ENCODE measurements at places on chromosomes 13 and 19.

GRCh38 chr13:48646791-48647190, 6.9 kb upstream of the CYSLTR2 start:
- DNase-seq = no peak

- no peak for DNase-seq
Observed at GRCh38 chr13:30466358-30466714, 600 bp upstream of the HMGB1 start.

DNA sequence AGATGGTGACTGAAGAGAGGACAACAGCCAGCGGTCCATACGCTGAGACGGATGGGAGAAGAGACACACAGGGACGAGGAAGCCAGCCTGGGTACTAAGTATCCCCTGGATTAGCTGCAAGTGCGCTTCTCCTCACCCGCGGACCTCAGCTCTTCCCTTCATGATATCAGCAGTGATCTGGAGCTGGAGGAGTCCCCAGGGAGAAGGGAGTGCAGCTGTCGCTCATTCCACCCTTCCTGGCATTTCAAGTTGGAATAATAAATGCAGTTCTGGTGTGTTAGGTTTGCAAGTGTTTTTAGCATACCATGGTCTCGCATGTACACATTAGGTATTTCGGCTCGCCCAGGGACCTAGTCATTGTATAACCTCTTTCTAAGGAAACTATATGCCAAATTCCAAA, 88.5 kb upstream of the C1QTNF9B start:
- no peak for DNase-seq

GRCh38 chr19:39590265-39590664, 12.1 kb upstream of the LGALS13 start:
- DNase-seq = no peak

DNA sequence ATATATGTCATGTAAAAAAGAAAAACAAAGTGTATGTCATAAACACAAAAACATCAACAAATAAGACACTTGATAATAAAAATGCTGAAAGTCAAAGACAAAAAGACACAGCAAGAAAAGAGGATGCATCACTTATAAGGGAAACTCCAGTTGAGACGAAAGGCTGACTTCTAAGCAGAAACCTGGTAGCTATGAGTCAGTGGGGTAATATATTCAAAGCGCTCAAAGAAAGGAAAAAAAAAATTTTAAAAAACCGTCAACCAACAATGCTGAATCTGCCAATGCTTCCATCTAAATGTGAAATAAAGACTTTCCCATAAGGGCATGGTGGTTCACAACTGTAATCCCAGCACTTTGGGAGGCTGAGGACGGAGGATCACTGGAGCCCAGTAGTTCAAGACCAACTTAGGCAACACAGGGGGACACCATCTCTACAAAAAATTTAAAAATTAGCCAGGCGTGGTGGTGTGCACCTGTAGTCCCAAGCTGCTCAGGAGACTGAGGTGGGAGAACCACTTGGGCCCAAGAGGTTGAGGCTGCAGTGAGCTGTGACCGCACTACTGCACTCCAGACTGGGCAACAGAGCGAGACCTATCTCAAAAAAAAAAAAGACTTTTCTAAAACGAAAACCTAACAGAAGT, 24.0 kb downstream of the USP12 start:
- no peak for DNase-seq

GRCh38 chr19:54430306-54431254, 15.3 kb downstream of the TTYH1 start:
- peak; percentile 14 for DNase-seq

DNA sequence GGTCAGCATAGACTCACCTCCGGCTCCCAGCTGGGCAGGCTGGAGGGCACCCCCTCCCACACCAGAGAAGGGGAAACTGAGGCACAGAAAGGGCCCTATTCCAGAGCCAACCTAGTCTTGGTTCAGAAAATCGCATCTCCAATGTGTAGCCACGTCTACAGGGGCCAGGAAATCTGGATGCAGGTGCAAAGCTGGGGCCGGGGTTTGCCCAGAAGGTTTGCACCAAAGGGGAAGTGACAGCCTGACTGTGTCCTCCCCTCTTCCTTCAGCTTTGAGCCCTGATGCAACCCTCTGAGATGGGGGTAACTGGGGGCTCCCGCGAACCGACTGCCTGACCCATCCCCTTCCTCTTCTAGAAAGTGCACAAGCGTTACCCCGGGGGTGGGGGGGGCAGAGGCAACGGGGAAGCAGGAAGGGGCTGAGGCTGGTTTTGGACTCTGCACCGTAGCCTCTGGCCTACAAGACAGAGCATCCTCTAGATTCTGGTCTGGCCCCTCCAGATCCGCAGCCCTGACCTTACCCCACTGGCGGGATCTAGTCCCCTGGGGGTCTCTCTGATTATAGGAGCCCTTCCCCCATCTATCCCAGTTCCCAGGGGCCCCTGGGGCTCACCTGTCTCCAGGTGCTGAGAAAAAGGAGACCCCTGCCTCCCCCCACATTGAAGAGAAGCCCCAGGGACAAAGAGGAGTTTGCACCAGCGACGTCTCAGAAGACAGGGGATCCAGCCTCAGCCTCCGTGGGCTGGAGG, 1.1 kb upstream of the ONECUT3 start:
- no peak for DNase-seq

DNA sequence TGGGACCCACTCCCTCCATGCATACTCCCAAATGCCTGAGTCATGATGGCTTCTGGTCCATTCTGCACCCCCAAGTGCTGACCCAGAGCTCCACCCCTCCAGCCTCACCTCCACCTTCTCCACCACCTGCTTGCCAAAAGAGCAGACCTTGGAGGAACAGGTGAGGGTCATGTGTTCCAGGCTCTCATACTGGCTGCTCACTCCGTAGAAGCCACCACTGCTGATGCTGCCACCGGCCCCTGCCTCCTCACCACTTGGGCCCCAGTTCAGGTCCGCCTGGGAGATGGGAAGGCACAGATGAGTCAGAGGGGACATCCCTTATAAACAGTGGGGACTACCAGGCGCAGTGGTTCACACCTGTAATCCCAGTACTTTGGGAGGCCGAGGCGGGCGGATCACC, 7.9 kb downstream of the CD37 start:
- no peak for DNase-seq

DNA sequence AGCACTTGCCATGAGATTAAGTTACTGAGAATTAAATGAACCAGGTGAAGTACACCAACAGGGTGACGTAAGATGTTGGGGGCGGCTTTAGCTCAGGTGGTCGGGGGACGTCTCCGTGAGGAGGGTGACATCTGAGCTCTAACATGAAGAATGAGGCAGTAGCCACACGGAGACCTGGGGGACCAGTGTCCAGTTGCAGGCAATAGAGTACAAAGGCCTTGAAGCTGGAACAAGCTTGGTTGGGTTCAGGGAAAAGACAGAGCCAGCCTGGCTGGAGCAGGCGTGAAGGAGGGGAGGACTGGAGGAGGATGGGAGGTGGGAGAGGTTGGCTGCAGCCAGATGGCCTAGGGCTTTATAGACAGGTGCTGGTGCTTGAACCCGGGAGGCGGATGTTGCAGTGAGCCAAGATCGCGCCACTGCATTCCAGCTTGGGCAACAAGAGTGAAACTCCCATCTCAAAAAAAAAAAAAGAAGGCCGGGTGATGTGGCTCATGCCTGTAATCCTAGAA, 1.6 kb downstream of the SPINT2 start:
- DNase-seq = no peak

GRCh38 chr19:46659151-46660007, 1.6 kb downstream of the DACT3 start:
- no peak for DNase-seq

DNA sequence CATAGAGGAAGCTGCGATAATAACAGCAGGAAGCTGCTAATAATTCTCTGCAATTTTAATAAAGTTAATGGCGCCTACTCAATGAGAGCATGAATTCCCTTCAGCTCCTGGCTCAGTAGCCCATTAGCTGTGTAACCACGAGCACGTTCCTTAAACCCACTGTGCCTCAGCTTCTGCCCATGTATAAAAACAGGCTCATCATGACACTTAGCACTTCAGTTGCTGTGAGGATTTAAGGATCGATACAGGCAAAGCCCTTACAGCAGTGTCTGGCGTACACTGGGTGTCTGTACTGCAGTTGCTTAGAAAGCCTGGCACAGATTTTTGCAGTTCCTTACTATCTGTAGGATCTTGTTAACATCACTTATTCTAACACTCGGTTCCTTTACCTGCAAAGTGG, 673.4 kb upstream of the ARGLU1 start:
- no peak for DNase-seq

GRCh38 chr19:6354098-6354674, 7.1 kb upstream of the CLPP start:
- no peak for DNase-seq

DNA sequence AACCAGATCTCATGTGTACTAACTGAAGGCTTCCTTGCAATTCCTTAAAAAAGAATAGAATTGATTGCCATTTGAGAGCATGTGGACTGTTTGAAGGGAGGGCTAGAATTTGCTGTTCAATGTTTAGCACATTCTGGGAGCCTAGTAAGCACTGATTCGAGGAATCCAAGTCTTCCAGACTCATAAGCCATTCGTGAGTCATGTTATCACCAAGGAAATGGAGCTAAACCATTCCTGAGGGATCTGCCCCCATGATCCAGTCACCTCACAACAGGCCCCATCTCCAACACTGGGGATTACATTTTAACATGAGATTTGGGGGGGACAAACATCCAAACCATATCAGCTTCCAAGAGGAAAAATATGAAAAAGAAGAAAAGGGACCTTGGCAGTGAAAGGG, 276.4 kb downstream of the KCNRG start:
- DNase-seq = no peak

GRCh38 chr19:36330216-36330615, 48.8 kb downstream of the ZFP14 start:
- no peak for DNase-seq
